Cerebellar nuclear complex (tissue), 1 donor: ENCODE measurements at places on chromosomes 5 and 9.

DNA sequence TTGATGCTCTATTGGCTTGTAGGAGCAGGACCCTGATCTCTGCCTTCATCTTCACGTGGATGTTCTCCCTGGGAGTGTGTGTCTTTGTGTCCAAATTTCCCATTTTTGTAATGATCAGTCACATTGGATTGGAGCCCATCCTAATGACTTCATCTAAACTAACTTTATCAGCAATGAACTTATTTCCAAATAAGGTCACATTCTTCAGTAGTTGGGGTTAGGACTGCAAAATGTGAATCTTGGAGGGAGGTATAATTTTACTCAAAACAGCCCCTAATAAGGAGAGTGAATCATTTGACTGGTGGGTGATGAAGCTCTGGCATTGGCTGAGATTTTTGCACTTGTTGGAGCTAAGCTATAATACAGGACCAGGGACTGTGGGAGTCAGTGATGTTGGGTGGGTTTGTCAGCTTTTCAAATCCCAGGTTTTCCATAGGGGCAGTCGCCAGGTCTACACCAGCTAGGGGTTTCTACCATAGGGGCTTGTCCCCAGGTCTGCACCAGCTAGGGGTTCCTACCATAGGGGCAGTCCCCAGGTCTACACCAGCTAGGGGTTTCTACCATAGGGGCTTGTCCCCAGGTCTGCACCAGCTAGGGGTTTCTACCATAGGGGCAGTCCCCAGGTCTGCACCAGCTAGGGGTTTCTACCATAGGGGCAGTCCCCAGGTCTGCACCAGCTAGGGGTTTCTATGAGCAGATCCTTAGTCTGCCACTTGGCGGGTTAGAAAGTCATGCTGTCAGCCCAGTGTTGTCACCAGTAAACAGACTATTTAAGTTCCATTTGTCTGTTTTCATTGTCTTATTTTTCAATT is 382.6 kb upstream of the DAP start:
- no peak for DNase-seq

DNA sequence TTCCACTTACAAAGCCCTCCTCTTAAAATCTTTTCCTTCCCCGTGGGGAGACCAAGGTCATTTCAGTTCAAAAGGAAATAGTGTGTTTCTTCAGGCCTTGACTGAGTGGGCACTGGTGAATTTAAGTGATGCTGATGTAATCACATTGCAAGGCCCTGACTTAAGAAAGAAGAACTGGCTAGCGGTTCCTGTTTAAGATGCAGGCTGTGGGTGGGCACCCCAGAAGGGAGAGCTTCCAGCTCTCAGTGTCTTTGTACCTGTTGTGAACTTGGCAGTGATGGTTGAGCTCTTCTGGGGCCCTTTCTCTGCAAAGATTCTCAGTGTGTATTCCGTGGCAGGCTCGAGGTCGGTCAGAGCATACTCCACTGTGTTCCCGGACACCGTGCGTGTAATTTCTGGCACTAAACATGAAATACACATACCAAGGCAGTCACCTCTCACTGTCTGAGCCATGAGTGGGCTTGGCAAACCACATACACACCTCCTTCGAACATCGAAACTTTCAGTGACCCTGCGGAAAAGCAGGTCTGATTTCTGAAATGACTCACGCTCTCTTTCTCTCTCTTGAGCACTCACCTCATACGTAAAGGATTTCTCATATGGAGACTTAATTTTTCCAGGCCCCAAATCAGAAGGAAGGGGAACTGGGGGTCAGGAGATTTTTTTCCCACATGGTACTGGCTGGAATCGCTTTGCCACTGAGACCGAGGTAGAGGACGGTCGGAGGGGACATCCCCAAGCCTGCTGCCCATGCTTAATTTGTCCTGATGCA is 81.9 kb downstream of the TNC start:
- no peak for DNase-seq

DNA sequence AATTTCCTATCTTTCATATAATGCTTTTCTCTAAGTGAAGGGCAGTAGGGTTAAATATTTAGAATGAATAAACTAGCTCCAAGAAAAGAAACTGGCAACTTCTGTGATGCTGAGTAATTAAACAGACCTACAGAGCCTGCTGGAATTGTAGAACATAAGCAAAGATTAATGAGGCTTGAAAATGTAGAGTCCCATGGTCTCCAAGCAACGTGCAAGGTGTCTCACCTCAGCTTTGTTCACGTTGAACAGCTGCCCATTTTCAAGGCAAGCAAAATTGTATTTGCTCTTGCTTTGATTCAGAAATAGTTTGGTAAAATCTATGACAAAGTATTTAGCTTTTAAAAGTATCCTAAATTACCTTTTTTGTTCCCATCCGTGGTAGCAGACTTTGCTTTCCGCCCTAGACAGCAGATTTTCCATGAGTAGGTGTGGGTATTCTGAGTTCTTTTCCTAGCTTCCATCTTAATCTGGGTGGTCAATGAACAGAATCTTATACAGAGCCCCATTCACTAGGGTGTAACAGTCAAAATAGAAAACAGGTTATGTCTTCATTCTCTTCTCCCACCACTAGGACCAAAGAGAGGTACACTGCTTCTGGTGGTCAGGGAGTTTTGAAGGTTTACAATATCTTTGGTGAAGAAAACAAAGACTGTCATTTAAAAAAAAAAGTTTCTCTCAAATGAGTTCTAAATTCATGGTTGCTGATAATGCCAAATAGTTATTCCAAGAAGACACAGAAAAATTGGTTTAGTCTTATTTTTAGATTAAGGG is 52.1 kb upstream of the TYRP1 start:
- DNase-seq = no peak

DNA sequence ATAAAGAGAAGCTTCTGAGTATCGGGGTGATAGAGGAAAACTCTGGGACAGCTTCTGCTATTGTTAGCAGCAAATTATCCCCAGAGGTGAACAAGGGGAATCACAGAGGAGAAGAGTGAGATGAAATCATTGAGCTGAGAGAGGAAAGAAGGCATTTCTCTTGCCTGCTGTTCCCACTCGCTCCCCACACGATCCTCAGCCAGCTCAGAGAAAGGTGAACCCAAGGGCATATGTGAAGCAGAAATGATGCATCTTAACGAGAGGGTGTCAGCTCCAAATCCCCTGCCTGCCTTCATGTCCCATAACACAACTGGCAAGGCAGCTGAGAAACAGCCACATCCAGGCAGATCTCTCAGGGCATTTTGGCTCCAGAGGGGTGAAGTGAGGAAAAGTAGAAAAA is 111.6 kb downstream of the BRINP1 start:
- no peak for DNase-seq

- DNase-seq = no peak
These were observed 97.3 kb upstream of the DAB2 start for GRCh38 chr5:39521940-39522590.
